ENCODE measurements at places on chromosomes 1 and 21. TPM values are rescaled to one million over a fixed set of nuclear protein-coding genes. Genes with fewer than 3 reads are reported as not detected.

LMX1A gene
- total RNA-seq = not detected

DNA sequence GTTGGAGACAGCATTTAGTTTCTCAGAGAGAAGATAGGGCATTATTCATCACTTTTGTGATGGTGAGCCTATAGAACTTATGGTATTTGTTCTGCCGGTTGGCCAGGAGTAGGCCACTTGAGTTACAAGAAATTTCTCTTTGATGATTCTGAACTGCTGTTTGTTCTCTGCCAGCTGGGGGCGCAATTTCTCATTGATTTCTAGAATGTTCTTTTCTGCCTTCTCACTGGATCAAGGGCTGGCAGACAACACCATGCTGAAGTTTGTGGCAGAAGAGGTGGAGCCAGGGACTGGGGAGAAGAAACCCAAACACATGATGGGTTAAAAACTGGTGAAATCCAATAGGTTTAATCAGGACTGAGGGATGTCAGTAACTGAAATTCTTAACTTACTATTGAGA, 360.6 kb downstream of the FAM72C start:
- DNase-seq = no peak
- no peaks in the 10 kb centered on the region for H3K4me1 ChIP-seq
- no peaks in the 10 kb centered on the region for H3K36me3 ChIP-seq
- H3K4me3 ChIP-seq = no peak overlapping the region

CELA3A gene
- total RNA-seq = not detected

DNA sequence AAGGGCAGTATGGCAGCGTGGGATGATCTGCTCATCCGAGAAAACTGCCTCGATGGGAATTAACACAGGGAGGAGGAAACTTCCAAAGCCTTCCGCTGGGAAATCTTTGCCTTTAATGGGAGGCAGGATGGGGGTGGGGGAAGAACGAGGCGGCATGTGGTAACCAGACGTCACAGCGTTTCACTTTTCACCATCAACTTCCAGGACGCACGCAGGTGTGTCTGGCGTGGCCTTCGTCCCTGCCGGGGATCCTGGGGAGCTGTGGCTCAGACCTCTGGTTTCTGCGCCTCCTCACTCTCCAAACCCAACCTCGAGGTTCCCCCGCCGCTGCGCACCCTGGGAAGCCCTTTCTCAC, 282 bp downstream of the RSPH1 start:
- H3K27ac ChIP-seq = peak overlapping the region; percentile 17
- no peaks in the 10 kb centered on the region for H3K4me1 ChIP-seq
- no peaks in the 10 kb centered on the region for H3K27me3 ChIP-seq

- peaks cover 3% of the 10 kb centered on the region for H3K27me3 ChIP-seq
- H3K4me3 ChIP-seq = no peak overlapping the region
- no peaks in the 10 kb centered on the region for H3K36me3 ChIP-seq
- no peak for DNase-seq
Observed at GRCh38 chr1:6035303-6035702, 10.4 kb upstream of the KCNAB2 start.

- H3K4me1 ChIP-seq = no peaks in the 10 kb centered on the region
- H3K36me3 ChIP-seq = no peaks in the 10 kb centered on the region
- H3K27ac ChIP-seq = no peak overlapping the region
- H3K27me3 ChIP-seq = no peaks in the 10 kb centered on the region
- no peak overlapping the region for H3K4me3 ChIP-seq
Observed at GRCh38 chr1:111392042-111392441, 35.5 kb downstream of the OVGP1 start.

DNA sequence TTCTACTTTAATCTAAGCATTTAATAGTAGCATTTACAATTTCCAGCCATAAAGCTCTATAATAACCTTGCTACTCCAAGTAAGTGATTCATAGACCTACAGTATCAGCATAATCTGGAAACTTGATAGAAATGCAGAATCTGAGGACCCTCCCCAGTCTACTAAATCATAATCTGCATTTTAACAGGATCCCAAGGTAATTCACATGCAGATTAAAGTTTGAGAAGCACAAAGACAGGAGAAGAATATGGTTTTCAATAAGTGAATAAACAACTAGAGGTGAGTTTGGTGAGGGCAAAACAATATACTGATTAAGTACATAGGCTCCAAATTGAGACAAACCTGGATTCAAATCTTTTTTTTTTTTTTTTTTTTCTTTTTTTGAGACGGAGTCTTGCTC, 57.4 kb downstream of the PRPF38A start:
- H3K27ac ChIP-seq = no peak overlapping the region
- no peak overlapping the region for H3K4me3 ChIP-seq
- no peaks in the 10 kb centered on the region for H3K27me3 ChIP-seq
- H3K4me1 ChIP-seq = no peaks in the 10 kb centered on the region

KIF26B gene
- total RNA-seq = 10.7 TPM

DNA sequence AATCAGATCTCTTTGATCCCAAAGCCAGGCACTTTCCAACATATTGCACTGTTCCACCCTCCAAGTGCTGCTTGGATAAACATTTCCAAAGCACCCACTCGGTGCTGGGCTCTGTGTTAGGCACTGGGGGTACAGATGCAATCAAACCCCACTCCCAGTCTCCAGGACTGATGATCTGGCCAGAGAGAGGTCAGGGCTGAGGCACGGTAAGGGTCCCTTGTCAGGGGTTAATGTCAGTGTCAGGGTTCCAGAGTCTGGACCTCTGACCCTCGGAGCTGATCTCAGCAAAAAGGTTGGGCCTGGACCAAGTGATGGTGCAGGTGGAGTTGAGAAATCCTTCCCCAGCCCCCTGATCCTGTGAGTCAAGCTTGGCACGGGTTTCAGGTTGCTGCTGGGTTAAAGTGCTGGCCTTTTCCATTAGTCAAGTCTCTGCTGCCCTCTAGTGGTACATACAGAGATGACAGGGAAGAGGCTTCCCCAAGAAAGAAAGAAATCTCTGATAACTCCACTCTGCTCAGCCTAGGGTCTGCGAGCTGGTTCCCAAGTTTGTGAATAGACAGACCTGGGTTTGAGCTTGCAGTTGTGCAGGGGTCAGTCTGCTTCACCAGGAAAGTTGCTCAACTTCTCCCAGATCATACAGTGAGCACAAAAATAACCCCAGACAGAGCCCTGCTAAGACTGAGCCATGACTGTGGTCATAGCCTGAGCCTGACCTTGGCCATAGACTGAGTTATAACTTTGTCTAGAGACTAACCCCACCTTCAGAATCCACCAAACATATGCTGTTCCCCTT, 74.6 kb downstream of the DMRTA2 start:
- no peak overlapping the region for H3K4me3 ChIP-seq
- peak; percentile 83 for DNase-seq
- no peaks in the 10 kb centered on the region for H3K4me1 ChIP-seq
- no peaks in the 10 kb centered on the region for H3K27me3 ChIP-seq
- H3K36me3 ChIP-seq = no peaks in the 10 kb centered on the region
- no peak overlapping the region for H3K27ac ChIP-seq

- no peaks in the 10 kb centered on the region for H3K4me1 ChIP-seq
- no peaks in the 10 kb centered on the region for H3K27me3 ChIP-seq
- peak; percentile 68 for DNase-seq
- peak overlapping the region; percentile 82 for H3K4me3 ChIP-seq
- H3K27ac ChIP-seq = peak overlapping the region; percentile 90
Observed at GRCh38 chr1:201171063-201172036, 17.1 kb upstream of the TMEM9 start.

DNA sequence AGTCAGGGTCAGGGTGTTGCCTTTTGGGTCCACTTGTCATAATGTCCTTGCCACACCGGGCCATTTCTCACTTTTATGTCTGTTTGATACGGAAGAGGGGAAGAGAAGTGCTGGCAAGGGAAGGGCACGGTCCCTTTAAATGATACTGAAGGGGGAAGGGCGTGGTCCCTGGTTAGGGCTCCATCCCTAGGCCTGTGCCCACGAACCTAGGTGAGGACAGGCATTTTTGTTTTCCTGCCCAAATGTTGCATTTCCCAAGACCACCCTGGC, 25.2 kb downstream of the B3GALT5 start:
- H3K27me3 ChIP-seq = no peaks in the 10 kb centered on the region
- no peak for DNase-seq
- no peaks in the 10 kb centered on the region for H3K4me1 ChIP-seq
- H3K27ac ChIP-seq = no peak overlapping the region
- no peak overlapping the region for H3K4me3 ChIP-seq

SLC44A3 gene
- 49.6 TPM for total RNA-seq

DNA sequence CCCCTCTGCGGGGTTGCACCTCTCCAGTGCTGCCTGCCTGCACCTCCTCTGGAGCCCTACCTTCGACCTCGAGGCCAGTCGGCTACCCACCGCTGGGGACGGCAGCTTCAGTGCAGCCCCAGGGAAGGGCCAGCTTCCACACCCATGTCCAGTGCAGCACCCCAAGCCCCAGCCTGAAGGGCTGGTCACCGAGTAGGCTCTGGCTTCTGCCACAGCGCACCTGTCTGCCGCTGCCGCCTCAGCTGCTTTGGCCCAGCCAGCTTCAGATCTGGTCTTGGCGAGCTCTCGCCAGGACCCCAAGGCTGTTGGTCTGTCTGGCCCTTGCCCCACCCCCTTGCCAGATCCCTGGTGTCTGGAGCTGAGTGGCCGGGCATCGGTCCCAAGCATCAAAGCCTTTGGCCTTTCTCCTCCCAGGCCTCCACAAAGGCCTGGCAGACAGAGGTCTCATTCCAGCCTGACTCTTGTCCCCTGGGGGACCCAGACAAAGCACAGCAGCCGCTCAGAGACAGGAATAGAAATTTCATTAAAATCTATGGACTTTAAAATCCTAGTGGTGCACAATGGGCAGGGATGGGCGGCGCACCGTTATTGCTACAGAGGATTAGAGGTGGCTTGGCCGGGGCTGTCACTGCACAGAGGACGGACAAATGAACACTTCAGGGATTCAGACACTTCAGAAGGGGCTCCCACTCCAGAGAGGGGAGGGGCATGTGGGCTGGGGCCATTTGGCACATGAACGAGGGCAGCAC, 4.8 kb downstream of the CCDC24 start:
- H3K27ac ChIP-seq = no peak overlapping the region
- no peak overlapping the region for H3K4me3 ChIP-seq
- no peak for DNase-seq
- no peaks in the 10 kb centered on the region for H3K36me3 ChIP-seq

Data from kidney (tissue), 22 donors.